ENCODE measurements at places on chromosomes 2 and 18.
A peak's percentile ranks its signal among the peaks of the same experiment; 100 is the strongest.

DNA sequence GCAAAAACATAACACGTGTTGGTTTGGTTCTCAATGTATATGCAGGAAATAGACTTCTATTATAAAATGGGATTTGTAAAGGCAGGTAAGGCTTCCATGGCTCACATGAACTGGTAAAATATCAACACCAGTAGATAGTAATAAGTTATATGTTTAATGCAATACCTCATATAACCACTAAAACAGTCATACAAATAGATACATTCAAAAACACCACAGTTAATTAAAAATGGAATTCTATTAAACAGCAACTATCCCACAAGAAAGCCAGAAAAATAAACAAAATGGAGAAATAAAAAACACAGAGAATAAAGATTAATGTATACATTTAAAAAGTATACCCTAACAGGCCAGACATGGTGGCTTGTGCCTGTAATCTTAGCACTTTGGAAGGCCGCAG, 243.8 kb upstream of the LRATD1 start:
- DNase-seq: no peak

DNA sequence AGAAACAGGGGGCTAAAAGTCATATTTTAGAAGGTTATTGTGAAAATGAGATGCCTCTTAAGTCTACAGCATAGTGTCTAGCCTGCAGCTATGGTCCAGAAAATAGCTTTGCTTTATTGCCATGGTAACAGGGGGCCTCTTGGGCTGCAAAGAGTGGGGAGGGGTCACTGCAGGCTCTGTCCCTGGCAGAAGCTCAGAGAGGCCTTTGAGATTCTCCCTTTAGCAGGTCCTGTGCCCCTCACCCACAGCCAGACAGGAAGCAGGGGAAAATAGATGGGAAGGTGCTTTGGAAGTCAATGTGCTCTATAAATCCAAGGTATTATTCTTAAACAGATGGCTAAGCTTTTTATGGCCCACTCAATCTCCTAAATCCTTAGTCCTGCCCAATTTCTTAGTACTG, 1021.3 kb upstream of the GYPC start:
- DNase-seq: no peak

DNA sequence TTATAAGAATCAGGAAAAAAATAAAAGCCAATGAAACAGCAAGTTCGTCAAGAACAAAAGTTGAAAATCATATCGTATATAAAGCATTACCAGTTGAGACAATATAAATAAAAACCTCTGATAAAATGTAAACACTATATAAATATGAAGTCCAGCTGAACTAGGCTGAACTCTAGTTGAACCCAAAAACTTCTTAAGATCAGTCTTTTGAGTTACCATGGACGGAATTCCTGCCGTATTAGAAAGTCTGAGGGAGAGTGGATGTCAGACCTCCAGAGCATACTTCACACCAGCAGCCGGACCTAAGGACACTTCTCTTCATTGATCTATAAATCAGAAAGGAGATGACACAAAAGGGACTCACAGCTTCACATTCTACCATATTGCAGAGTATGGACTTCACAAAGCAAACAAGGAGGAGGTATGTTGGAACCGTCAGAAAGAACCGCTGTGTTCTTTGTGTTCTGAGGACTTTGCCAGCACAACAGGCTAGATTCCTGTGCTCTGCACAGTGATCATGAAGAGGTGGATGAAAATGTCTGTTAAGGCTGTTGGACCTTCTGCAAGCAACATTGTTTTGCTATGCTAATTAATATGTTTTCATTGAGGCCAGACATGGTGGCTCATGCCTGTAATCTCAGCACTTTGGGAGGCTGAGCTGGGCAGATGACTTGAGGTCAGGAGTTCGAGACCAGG, 67.2 kb upstream of the SP5 start:
- DNase-seq: no peak

DNA sequence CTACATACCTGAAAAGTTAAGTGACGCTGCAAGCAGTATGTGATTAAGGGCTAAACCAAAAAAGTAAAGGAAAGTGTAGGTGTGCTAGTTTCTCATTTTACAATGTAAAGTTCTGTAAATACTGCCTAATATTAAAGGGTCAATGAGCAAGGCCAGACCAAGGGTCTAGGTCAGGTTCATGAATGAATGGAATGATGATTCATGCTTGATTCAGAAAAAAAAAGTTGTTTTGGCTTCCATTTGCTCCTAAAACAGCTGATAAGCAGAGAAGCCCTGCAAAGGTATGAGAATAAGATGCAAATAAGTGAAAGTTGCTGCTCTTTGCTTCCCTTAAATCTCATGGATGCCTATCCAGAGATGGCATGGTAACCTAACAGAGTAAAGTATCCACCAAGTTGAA, 61.3 kb downstream of the PTRHD1 start:
- no peak for DNase-seq

GRCh38 chr18:50422286-50422898, 47.5 kb downstream of the SKA1 start:
- DNase-seq: no peak

DNA sequence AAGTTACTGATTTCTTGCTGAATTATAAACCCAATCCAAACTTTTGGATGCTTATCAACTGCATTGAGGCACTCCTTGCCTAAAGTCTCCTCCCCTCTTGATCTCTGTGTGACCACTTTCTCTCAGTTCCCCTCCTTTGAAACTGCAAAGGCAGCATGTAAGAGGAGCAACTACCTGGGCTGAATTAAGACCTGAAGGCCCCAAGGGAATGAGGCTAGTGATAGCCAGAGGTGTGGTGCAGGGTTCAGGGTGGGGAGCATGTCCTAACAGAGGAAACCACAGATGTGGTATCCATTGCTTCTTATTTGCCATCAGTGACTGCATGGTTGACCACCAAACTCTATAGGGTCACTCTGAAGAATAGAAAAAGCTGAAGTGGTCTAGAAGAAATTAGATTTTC, 557.9 kb downstream of the TNS1 start:
- DNase-seq: no peak

GRCh38 chr2:607172-607571, 70.0 kb downstream of the TMEM18 start:
- no peak for DNase-seq

DNA sequence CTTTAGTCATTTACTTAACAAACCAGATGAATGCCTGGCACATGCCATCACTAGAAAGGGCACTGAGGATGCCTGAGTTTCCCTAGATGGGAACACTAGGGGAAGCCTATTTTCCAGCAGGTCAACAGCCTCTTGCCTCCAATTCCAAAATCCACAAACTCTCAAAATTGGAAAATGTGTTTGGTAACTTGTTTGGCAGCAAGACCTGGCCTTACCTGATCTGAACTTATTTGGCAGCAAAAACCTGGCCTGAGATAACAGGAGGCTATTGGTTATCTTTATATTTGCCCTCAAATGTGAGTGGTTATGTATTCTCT, 2.6 kb downstream of the LIPG start:
- DNase-seq: no peak

- no peak for DNase-seq
Observed at GRCh38 chr18:73896685-73897084, 250.9 kb downstream of the FBXO15 start.

GRCh38 chr2:144357623-144358373, 162.1 kb downstream of the ZEB2 start:
- no peak for DNase-seq

DNA sequence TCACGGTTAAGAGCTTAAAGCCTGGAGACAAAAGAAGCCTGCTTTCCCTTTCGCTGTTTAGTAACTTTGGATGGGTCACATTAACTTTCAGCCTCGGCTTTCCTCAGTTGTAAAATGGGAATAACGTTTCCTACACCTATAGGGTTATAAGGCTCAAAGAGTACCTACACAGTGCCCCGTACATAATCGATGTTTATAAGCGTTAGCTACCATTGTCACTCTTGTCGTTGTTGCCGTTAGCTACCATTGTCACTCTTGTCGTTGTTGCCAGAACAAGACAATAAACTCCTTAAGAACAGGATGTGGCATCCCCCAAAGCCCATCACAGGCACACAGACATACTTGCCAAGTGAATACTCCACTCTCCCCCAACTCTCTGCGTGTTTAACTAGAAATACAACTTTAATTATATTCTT, 901 bp upstream of the MFSD6 start:
- no peak for DNase-seq

GRCh38 chr2:189254268-189254883, 74.8 kb upstream of the COL5A2 start:
- DNase-seq: no peak

- DNase-seq: no peak
Observed at GRCh38 chr2:19632403-19632991, 269.3 kb downstream of the TTC32 start.

- no peak for DNase-seq
Observed at GRCh38 chr2:127121776-127122176, 14.8 kb upstream of the BIN1 start.

GRCh38 chr2:128237081-128237534, 81.6 kb downstream of the HS6ST1 start:
- no peak for DNase-seq

- DNase-seq: no peak
Observed at GRCh38 chr2:54212456-54212855, 43.6 kb downstream of the TSPYL6 start.

DNA sequence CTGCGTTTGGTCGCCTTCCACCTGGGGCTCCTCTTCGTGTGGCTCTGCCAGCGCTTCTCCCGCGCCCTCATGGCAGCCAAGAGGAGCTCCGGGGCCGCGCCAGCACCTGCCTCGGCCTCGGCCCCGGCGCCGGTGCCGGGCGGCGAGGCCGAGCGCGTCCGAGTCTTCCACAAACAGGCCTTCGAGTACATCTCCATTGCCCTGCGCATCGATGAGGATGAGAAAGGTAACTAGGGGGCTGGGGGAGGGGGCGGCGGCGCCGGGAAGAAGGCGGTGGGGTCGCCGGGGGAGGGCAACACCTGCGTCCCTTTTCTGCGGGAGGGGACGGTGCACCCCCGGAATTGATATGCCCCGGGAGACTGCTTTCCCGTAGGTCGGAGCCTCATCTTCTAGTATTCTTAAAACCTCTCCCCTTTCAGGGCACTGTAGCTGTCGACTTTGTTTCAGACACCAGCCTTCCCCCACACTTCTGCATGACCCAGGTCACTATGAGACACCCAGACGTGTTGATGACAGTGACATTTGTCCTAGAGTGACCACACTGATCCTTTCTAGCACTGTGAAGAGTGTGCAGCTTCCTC, 755 bp downstream of the SPAST start:
- peak; percentile 33 for DNase-seq

GRCh38 chr2:224780106-224780505, 63.9 kb upstream of the CCDC195 start:
- DNase-seq: no peak

GRCh38 chr18:52319424-52319983, 20.5 kb upstream of the DCC start:
- no peak for DNase-seq

GRCh38 chr2:126644630-126645191, 11.2 kb upstream of the GYPC start:
- no peak for DNase-seq

- no peak for DNase-seq
Observed at GRCh38 chr2:111210036-111210435, 89.3 kb downstream of the BCL2L11 start.

- DNase-seq: no peak
Observed at GRCh38 chr18:13615432-13615861, 110.9 kb downstream of the FAM210A start.

DNA sequence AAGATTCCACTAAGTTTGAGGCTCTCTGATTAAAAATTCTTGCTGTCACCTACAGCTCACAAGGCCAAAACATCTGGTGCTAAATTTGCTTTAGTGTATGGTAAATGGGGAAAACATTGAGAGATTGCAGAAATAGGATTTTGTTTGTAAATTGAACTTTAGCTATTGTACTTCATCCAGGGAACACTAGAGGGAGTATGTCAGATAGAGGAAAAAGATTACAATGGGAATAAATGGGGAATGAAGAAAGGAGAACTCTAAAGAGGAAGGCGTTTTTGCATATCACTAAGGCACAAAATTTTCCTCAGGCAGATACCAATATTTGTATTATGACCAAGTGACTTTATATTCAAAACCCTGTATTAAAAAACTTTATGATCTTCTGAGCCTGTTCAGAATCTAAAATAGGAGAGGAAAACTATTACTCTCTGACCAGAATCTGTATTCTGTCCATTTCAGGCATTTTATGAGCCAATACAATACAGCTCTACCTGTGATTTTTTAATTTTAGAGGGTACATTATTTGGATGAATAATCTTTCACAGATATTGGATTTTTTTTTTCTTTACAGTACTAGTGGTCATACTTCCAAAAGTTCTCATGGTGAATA, 52.3 kb upstream of the ITGB6 start:
- DNase-seq: peak; percentile 27

DNA sequence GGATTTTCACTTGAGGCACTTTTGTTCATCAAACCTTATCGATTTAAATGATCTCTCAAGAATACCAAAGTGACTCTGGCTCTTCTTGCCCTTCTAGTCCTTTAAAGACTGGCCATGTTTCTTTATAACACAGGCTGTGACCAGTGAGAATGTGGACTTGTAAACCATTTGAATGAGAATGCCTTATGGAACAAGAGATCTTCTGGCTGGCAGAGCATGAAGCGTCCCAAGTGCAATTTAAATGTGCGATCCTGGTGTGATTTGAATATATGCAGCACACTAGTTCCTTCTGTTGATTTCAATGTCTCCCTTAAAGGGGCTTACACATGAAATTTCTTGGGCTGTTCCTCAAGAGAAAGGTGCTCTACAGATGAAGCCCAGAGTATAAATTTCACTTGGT, 262.4 kb upstream of the CCDC68 start:
- peak; percentile 66 for DNase-seq

- no peak for DNase-seq
Observed at GRCh38 chr18:9735238-9735637, 27.1 kb downstream of the RAB31 start.

DNA sequence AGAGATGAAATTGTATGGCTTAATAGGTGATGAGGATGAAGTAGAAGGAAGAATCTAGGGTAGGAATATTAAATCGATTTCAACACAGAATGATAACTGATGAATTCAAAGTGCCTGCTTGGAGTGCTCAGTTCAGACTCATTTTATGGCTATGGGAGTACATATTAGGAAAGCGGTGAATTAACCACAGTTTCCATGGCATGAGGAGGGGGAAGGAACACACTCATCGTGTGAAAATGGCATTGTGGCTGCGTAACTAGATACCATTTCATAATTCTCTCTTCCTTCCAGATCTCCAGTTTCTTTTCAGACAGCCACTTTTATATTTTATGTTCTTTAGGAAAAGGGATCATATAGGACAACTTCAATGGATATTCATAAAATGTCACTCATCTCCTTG, 232.3 kb upstream of the KCNJ3 start:
- DNase-seq: no peak

GRCh38 chr18:73168236-73168635, 300.4 kb upstream of the NETO1 start:
- no peak for DNase-seq

DNA sequence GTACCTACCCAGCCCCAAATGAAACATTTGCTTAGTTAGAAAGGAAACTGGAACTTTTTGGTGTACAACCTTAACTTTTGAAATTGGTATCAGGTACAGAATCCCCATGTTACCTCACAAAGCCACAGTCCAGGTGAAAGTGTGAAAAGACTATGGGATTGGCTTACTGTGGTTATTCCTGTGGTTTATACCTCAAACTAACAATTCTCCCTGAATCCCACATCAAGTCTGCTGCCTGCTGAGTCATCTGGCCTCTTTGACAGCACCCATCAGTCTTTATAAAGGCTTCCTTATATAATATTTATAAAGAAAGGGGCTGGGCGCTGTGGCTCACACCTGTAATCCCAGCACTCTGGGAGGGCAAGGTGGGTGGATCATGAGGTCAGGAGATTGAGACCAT, 164.6 kb downstream of the TMEM247 start:
- DNase-seq: no peak

GRCh38 chr2:237500681-237501424, 13.8 kb downstream of the MLPH start:
- no peak for DNase-seq

GRCh38 chr18:79772108-79772864, 25.5 kb upstream of the KCNG2 start:
- DNase-seq: no peak
